HEK293T (cell line): ENCODE measurements at places on chromosomes 16 and 17.

- DNase-seq, result no peak
Measured at GRCh38 chr17:29368926-29369325, 21.2 kb upstream of the TAOK1 start.

DNA sequence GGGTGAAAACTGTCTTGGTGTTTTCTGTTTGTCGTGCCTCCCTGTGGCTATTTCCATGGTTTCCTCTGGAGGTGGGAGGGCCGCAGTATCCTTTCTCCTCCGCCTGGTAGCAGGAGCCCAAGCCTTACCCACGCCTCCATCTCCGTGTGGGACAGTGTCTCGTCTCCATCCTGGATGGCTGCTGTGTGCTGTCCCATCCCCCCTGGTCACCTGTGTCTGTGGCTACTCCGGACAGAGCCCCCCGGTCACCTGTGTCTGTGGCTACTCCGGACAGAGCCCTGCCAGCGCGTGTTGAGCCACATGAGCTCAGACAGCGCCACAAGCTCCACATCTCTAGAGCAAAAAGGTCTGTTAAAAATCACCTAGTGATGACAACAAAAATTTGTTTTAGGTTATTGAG lies 198.2 kb upstream of the CHMP6 start:
- no peak for DNase-seq

DNA sequence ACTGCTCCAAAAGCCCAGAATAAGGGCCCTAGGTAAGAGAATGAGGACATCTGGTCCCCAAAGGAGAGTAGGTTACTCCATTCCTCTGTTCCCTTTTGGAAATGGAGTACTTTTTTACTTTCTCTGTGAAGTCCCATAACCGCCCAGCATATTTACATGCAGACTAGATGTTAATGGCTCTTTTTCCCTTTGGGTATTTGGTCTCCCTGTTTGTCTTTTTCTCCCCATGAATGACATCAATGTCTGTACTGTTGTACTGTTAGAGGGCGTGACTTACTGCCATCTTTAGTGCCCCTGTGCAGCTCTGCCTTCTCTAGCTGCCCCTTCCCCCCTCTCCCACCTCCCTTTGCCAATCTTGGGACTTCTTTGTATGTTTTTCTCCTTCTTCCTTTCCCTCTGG lies 19.0 kb downstream of the GPR179 start:
- no peak for DNase-seq

- DNase-seq, result no peak
Measured at GRCh38 chr17:79214459-79214858, 139.8 kb downstream of the ENGASE start.

GRCh38 chr16:66676599-66676998 lies 19.9 kb downstream of the CMTM4 start:
- DNase-seq, result no peak

GRCh38 chr16:69494991-69495392 lies 70.6 kb downstream of the CYB5B start:
- peak; percentile 48 for DNase-seq

DNA sequence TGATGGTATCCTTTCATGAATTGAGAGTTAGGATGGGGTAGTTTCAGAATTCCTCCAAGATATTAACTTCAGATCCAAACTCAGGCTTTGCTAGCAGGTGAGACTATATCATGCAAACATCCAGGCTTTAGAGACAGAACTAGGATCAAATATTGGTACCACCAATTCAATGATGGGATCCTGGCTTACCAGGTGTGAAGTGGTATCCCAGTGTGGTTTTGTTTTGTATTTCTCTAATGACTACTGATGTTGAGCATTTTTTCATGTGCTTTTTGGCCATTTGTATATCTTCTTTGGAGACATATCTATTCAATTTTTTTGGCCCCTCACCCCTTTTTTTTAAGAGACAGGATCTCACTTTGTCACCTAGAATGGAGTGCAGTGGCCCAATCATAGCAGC lies 57.0 kb downstream of the TOM1L2 start:
- no peak for DNase-seq

GRCh38 chr16:11104168-11105037 lies 151.6 kb downstream of the SOCS1 start:
- DNase-seq, result no peak

DNA sequence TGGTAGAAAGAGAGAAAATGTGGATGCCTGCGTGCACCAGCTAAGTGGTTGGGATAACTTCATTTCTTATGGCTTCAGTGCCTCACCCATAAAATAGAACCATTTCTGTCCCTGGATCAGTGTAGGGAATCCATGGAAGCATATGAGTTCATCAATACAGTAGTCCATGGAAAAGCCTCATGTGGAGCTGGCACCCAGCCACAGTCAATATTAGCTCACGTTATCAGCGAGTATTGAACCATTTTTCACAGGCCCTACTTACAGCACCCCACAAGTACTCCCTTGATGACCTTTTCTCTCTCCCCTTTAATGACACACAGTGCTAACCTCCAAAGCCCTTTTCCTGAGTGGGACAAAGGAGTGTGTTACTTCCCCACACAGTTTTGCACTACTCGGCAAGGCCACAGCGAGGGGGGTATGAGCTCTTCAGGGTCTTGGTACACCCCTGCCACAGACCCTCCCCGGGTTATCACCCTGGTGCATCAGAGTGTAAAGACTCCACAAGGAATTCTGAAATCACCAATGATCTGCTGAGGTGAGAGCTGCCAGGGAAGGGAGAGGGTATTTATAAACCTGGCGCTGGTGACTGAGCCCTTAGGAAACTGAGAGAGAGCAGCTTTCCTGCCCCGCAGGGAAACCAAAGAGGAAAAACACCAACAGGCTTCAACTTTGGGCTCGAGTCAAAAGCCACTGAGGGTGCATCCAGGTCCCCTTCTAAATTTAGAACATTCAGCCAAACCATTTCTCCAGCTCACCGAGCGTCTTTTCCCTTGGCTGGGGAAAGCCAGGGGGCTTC lies 36.9 kb downstream of the DYNLRB2 start:
- DNase-seq, result no peak

DNA sequence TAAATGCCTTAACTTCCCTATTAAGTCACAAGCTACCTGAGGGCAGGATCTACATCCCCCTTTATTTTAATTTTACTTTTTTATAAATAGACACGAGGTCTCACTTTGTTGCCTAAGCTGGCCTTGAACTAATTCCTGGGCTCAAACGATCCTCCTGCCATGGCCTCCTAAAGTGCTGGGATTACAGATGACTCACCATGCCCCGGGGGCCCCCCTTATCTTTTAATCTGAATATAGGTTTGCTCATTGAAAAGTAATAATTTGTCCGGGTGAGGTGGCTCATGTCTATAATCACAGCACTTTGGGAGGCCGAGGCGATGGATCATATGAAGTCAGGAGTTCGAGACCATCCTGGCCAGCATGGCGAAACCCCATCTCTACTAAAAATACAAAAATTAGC lies 14.2 kb downstream of the ETV4 start:
- no peak for DNase-seq

DNA sequence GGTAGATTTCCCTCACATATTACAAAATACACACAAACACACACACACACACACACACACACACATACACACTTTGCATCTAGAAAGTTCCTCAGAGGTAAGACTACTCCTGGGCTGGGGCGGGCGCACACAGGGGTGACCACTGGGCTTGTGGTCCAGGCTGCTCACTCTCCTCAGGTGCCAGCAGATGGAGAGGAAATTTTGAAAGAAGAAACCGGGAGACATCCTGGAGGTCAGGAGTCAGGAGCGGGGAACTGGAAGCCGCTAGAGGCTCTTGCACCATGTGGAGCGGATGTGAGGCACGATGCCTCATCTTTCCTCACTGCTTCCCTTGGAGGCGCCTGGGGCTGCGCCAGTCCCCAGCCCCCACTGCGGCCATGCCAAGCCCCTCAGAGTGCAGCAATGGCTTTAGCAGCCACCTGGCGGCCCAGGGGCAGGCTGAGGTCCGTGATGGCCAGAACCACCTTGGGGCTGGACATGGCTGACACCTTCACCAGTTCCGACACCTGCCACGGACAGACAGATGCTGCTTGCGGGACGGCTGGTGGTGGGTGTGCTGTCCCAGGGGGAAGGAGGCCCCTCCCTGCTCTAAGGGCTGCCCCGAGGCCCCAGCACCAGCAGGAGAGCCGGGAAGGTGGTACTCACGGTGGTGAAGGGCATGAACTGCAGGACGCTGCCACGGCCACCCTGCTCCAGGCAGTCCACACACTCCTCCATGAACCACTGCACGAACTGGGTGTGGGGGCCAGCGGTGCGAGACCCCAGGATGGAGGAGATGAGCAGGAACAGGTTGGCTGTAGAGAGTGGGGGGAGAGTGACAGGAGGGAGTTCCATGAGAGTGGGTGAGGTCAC lies 4.1 kb downstream of the CSF3 start:
- no peak for DNase-seq

GRCh38 chr16:9323170-9323569 lies 231.7 kb downstream of the HAPSTR1 start:
- DNase-seq, result no peak

- no peak for DNase-seq
Measured at GRCh38 chr17:33664116-33664840, 371.2 kb upstream of the ASIC2 start.

- no peak for DNase-seq
Measured at GRCh38 chr16:85567101-85567866, 45.8 kb upstream of the GSE1 start.

GRCh38 chr17:36900160-36900512 lies 37.1 kb upstream of the LHX1 start:
- no peak for DNase-seq

DNA sequence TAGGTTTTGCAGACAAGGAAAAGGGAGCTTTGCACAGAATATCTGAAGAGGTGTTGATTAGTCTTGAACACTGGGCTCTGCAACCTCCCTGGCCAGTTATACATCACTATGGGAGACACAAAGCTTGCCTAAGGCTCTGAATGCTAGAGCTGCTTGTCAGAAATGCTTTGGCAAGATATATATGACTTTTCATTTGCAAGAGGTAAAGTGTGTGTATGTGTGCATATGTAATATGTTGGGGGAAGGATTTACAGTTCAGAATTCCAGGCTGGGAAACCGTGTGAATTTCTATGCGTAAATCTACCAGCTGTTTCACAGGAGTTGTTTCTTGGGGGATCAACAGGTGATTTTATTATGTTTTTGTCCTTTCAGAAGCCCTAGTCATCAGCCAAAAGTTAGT lies 350.9 kb downstream of the TMEM114 start:
- DNase-seq, result no peak

- peak; percentile 36 for DNase-seq
Measured at GRCh38 chr17:67528751-67529436, 151.8 kb downstream of the PITPNC1 start.

DNA sequence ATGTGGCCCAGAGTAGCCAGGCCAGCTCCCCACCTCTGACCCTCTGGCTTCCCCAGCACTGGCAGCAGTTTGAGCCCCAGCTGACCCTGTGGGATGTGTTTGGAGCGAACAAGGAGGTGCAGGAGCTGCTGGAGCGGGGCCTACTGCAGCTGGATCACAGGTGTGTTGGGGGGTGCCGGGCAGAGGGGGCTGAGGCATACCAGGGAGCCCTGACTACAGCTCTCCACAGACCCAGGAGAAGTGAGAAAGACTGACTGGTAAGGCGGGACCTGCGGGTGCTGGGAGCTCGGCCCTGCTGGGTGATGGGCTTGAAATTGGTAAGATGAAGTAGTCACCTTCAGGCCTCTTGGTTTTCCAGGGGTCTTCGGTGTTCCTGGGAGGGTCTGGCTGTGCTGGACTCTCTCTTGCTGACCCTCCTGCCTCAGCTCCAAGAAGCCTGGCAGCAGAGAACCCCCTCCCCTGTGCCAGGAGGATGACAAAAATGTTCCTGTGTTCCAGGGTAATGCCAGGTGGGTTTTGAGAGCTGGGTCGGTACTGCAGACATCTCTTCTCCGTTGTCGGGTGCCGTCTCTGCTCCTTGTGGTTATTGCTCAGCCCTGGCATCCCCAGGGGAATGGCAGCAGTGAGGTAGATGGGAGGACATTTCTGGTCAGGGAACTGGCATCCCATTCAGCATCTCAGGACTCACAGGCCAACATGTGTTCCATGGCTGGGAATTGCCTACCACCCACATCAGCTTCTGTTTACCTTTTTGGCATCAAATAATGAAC lies 5.9 kb downstream of the RSAD1 start:
- no peak for DNase-seq

GRCh38 chr16:69083306-69083941 lies 22.0 kb upstream of the HAS3 start:
- DNase-seq, result no peak

DNA sequence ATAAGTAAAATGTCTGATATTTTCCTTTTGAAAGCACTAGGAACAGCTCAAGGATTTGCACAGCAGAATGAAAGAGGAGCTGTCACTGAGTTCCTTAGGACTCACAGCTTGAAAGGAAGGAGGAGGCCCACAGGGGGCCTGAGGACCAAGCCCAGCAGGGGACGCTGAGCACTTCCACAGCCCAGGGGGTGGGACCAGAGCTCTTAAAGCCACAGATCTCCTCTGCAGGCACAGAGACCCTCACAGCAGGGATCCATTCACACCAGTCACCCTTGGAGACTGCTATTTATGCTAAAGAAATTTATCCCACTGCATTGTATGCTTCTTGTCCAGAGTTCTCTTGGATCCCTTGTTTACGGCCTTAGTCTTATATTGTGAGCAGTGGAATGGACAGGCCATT lies 253.3 kb downstream of the STX8 start:
- peak; percentile 23 for DNase-seq

DNA sequence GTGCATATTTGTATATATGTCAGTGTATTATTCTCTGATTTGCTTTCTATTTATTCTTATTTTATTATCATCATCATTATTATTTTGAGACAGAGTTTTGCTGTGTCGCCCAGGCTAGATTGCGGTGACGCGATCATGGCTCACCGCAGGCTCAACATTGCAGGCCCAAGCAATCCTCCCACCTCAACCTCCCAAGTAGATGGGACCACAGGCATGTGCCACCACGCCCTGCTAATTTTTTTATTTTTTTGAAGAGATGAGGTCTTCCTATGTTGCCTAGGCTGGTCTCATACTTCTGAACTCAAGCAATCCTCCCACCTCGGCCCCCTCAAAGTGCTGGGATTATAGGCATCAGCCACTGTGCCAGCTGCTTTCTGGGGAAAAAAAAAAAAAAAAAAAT lies 8.4 kb upstream of the ARHGAP17 start:
- DNase-seq, result no peak

- DNase-seq, result no peak
Measured at GRCh38 chr17:2885733-2886132, 89.5 kb downstream of the RAP1GAP2 start.

- no peak for DNase-seq
Measured at GRCh38 chr17:65533852-65534457, 27.5 kb downstream of the AXIN2 start.

- DNase-seq, result no peak
Measured at GRCh38 chr16:31265329-31266245, 5.8 kb downstream of the ITGAM start.
